Right atrium auricular region (tissue), 2 donors: ENCODE measurements at places on chromosomes 11 and 22. TPM values are rescaled to one million over a fixed set of nuclear protein-coding genes. Genes with fewer than 3 reads are reported as not detected.

DNA sequence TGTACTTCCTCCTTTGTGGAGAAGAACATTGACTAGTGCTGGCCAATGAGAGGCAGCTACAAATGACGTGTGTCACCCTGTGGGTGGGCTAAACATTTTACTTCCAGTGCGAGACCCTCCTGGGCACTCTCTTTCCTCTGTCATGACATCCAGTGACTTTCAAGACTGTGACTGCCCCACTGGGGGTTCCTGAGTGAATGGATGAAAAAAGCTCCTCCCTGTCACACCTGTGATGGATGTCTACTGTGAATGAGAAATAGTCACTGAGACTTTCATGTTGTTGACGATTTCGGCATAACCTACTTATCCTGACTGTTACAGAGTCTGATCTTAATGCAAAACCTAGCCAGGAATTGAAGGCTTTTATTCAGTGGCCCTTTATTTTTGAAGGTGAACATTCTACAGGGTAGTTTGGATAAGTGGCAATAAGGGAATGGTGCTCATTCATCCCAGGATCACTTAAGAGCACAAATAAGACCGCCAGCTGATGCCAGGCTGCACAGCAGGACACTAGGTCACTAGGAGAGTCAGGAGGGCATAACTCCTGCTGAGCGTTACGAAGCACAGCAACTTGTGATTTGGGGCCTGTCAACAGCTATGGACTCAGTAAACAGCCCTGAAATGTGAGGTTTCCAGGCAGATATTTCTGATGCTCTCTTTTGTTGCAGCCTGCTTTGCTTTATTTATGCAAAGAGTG, 636.6 kb downstream of the NTM start:
- no peaks in the 10 kb centered on the region for H3K27me3 ChIP-seq
- no peak for DNase-seq
- H3K4me3 ChIP-seq, result no peak overlapping the region
- H3K36me3 ChIP-seq, result no peaks in the 10 kb centered on the region
- no peak overlapping the region for H3K27ac ChIP-seq

Gene IFITM10
- 0.37 TPM for total RNA-seq

DNA sequence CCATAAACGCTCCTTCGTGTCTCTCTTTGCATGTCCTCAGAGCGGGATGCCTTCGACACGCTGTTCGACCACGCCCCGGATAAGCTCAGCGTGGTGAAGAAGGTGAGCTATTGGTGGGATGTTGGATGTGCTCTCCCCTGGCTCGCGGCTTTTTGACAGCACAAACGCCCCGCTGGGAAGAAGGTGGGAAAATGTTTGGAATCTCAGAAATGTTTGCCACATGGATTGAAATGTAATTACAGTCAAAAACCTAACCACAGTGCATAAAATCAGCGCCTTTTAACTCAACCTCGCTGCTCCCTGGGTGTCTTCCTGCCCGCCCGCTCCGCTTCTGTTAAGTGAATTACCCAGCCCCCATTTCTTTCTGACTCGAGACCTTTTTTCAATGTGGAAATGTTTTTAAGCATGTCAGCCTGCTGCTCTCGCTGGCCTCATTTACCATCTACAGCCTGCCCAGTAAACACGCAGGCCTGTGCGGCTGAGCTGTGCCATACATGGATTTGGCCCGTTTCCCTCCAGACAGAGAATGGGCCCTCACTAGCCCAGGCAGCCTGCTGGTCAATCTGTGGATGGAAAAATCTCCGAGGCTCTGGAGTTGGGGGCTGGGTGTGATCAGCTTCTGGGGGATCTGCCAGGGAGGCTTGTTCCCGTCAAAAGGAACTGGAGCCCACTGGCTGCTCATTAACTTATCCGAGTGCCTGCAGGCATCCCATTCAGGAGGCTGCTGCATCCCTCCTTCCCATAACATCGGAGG, 32.7 kb upstream of the PARVG start:
- peaks cover 22% of the 10 kb centered on the region for H3K36me3 ChIP-seq
- DNase-seq, result no peak
- no peak overlapping the region for H3K27ac ChIP-seq
- H3K4me1 ChIP-seq, result peaks cover 15% of the 10 kb centered on the region
- H3K4me3 ChIP-seq, result no peak overlapping the region
- H3K27me3 ChIP-seq, result no peaks in the 10 kb centered on the region

Gene SHISAL1
- 2.0 TPM for total RNA-seq

DNA sequence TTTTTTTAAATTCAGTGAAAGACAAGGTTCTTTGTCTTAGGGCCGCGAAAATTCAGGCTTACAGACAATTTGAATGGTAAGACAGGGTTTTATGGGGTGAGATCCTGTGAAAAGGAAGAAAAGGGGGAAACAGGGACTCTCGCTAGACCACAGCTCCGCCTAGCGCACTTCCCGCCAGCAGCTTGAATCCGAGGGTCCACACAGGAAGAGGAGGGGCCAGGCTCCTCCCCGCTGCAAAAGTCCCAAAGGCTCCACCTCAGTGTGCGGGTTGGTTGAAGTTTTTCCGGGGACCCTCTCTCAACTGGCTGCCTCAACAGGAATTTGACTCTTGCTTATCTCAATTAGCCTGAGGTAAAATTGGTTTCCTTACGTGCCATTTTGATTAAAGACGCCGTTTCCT, 950.9 kb upstream of the CNTN5 start:
- no peaks in the 10 kb centered on the region for H3K4me1 ChIP-seq
- no peaks in the 10 kb centered on the region for H3K36me3 ChIP-seq
- DNase-seq, result no peak
- H3K27me3 ChIP-seq, result no peaks in the 10 kb centered on the region

GRCh38 chr11:20501252-20501651, 98.2 kb upstream of the SLC6A5 start:
- DNase-seq, result no peak
- no peaks in the 10 kb centered on the region for H3K27me3 ChIP-seq
- no peak overlapping the region for H3K4me3 ChIP-seq
- no peak overlapping the region for H3K27ac ChIP-seq

GRCh38 chr11:134343646-134344045, 11.9 kb downstream of the GLB1L2 start:
- H3K4me3 ChIP-seq, result no peak overlapping the region
- H3K27me3 ChIP-seq, result no peaks in the 10 kb centered on the region
- no peaks in the 10 kb centered on the region for H3K36me3 ChIP-seq

GRCh38 chr22:28443526-28443876, 236.1 kb downstream of the TTC28 start:
- H3K36me3 ChIP-seq, result no peaks in the 10 kb centered on the region
- DNase-seq, result peak; percentile 79
- peak overlapping the region; percentile 64 for H3K4me3 ChIP-seq
- H3K27me3 ChIP-seq, result no peaks in the 10 kb centered on the region
- peak overlapping the region; percentile 69 for H3K27ac ChIP-seq

DNA sequence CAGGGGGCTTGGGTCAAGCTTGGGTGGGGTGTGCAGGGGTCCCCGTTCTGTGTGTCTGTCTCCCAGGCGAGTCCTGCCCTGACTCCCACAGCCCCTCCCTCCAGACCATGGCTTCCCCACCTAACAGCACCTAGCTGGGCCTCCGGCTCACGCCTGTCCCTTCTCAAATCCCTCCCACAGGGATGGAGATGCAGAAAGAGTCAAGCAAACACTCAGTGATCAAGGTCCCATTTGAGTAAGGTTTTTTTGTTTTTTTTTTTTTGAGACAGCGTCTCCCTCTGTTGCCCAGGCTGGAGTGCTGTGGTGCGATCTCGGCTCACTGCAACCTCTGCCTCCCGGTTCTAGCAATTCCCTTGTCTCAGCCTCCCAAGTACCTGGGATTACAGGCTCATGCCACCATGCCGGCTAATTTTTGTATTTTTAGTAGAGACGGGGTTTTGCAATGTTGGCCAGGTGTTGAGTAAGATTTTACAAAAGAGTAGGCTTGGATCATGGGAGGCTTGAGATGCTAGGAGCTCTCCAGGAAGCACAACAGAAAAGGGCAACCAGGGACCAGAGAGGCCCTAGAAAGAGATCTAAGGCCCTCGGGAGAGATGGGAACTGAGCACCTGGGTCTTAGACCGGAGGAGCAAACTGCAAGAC, 5.7 kb downstream of the APOBEC3D start:
- H3K27me3 ChIP-seq, result no peaks in the 10 kb centered on the region
- no peak overlapping the region for H3K4me3 ChIP-seq
- H3K36me3 ChIP-seq, result no peaks in the 10 kb centered on the region
- DNase-seq, result no peak
- peaks cover 1% of the 10 kb centered on the region for H3K4me1 ChIP-seq

GRCh38 chr11:35289821-35290220, 129.5 kb downstream of the SLC1A2 start:
- H3K4me3 ChIP-seq, result no peak overlapping the region
- H3K27me3 ChIP-seq, result no peaks in the 10 kb centered on the region
- no peaks in the 10 kb centered on the region for H3K4me1 ChIP-seq
- no peaks in the 10 kb centered on the region for H3K36me3 ChIP-seq
- no peak overlapping the region for H3K27ac ChIP-seq

- no peaks in the 10 kb centered on the region for H3K36me3 ChIP-seq
- no peak overlapping the region for H3K4me3 ChIP-seq
- no peak for DNase-seq
- H3K27me3 ChIP-seq, result no peaks in the 10 kb centered on the region
Measured at GRCh38 chr11:18137186-18137800, 4.9 kb downstream of the MRGPRX3 start.

Gene ARHGAP8
- not detected for total RNA-seq

GRCh38 chr11:46345881-46346484, 1.3 kb upstream of the DGKZ start:
- H3K4me3 ChIP-seq, result peak overlapping the region; percentile 33
- no peaks in the 10 kb centered on the region for H3K36me3 ChIP-seq
- H3K27me3 ChIP-seq, result no peaks in the 10 kb centered on the region
- H3K4me1 ChIP-seq, result peaks cover 85% of the 10 kb centered on the region
- DNase-seq, result no peak

Gene SCGB1C1
- total RNA-seq, result not detected

DNA sequence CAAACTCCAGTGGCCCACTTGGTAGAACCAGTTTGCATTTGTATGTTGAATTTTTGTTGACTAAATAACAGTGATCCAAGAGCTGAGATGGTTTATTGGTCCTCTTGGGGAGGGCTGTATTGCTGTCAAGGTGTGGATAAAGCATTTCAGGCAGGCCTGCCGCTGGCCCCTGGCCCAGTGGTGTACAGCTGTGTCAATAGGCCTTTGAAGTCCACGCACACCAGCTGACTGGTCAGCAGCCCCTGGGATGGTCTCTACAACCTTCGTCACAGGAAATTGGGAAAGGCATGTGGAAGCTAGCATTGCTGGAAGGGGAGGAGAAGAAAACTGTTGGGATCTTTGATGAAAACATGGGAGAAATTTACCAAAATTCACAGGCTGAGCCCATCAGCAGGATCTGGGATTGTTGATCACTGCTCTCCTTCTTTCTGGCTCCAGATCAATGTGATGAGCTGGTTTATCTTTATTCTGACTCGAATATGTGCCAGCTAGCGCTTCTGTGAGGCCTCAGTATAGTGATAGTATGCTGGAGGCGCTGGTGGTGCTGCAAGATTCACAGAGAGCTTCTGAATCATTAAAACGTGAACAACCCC, 12.5 kb upstream of the E2F8 start:
- no peak overlapping the region for H3K27ac ChIP-seq
- no peaks in the 10 kb centered on the region for H3K4me1 ChIP-seq
- H3K4me3 ChIP-seq, result no peak overlapping the region
- H3K27me3 ChIP-seq, result no peaks in the 10 kb centered on the region
- DNase-seq, result no peak
- no peaks in the 10 kb centered on the region for H3K36me3 ChIP-seq

- no peak overlapping the region for H3K4me3 ChIP-seq
- no peak overlapping the region for H3K27ac ChIP-seq
- H3K27me3 ChIP-seq, result no peaks in the 10 kb centered on the region
- H3K36me3 ChIP-seq, result peaks cover 49% of the 10 kb centered on the region
Measured at GRCh38 chr22:41280065-41280464, 5.9 kb downstream of the RANGAP1 start.

Gene ARHGAP32
- 5.2 TPM for total RNA-seq

Gene SPDYC
- not detected for total RNA-seq

DNA sequence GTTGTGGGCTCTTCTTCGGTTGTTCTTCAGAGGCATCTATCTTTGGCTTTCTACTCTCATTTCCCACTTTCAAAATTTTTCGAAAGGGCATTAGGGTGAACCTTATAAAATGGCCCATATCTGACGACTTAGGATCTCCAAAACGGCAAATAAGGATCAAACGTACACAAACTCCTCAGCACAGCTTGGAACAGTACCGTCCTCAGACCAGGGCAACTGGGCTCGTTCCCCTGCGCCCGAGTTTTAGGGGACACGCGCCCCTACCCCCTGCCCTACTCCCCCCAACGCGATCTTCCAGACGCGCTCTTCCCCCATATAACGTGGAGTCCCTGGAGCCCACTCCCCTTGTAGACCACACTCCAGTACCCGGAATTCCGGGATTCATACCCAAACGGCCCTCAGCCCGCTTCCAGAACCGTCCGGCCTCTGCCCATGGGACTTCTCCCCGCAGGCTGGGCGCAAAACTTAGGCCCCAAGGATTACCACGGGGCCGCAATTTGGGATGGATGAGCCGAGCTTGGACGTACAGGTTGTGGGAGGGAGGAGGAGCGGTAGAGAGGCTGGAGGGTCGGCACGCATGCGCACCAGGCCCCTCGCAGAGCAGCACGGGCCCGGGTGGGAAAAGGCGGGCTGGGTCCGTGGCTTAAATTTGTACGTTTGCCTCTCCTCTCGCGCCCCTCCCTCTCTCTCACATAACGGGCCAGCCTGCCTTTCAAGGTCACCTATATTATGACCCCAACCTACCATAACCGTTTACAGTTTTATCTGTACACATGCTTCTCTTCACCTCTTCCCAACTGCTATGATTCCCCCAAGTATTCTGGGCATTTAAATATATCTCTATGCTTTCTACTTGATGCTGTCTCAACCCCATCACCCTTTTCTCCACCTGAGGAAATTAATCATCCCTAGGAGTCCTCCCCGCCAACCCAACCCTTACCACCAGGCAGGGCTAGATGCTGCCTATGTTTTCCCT, 3.4 kb downstream of the CCDC89 start:
- DNase-seq, result no peak
- no peaks in the 10 kb centered on the region for H3K4me1 ChIP-seq
- H3K4me3 ChIP-seq, result peak overlapping the region; percentile 58
- no peaks in the 10 kb centered on the region for H3K36me3 ChIP-seq
- peak overlapping the region; percentile 63 for H3K27ac ChIP-seq

GRCh38 chr22:27116312-27117086, 459.1 kb downstream of the MIAT start:
- DNase-seq, result no peak
- no peaks in the 10 kb centered on the region for H3K27me3 ChIP-seq
- no peaks in the 10 kb centered on the region for H3K36me3 ChIP-seq
- H3K4me3 ChIP-seq, result no peak overlapping the region
- no peak overlapping the region for H3K27ac ChIP-seq

GRCh38 chr11:118908264-118908663, 17.5 kb downstream of the BCL9L start:
- no peaks in the 10 kb centered on the region for H3K4me1 ChIP-seq
- H3K27me3 ChIP-seq, result no peaks in the 10 kb centered on the region
- DNase-seq, result no peak
- H3K27ac ChIP-seq, result peak overlapping the region; percentile 94
